ENCODE measurements at places on chromosomes 11 and 22. TPM values are rescaled to one million over a fixed set of nuclear protein-coding genes. Genes with fewer than 3 reads are reported as not detected.

The OR8A1 gene
- not detected for total RNA-seq

The KIRREL3 gene
- not detected for total RNA-seq

The FGF3 gene
- not detected for total RNA-seq

The SLC22A8 gene
- not detected for total RNA-seq

The PHLDA2 gene
- 28.0 TPM for total RNA-seq

The KLHL35 gene
- total RNA-seq, result 2.5 TPM

The RASD2 gene
- not detected for total RNA-seq

The CRYBB2 gene
- total RNA-seq, result not detected

The HMGXB4 gene
- total RNA-seq, result 45.7 TPM

DNA sequence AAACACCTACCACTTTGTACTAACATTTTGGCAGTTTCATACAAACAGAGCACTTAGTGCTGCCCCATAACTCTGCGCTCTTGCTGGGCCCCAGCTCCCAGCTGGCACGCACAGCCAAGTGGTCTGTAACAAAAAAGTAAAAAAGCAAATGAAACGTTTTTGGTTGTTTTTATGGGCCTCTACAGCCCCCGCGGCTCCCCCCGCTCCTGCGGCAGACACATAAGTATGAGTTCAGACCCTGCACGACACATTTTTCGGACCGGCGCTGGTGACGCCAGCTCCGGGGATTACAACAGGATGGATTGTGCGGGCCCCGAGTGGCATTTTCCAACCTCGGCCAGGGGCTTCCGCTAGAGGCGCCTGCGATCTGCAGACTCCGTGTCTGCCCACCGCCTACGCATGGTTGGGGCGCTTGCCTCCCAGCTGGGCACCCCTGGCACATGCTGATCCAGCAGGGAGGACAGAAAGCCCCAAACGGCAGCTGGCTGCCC is 418.2 kb downstream of the SOX6 start:
- no peak overlapping the region for H3K27ac ChIP-seq
- H3K27me3 ChIP-seq, result peaks cover 2% of the 10 kb centered on the region
- H3K4me1 ChIP-seq, result no peaks in the 10 kb centered on the region

GRCh38 chr11:72446929-72447769 is 12.8 kb upstream of the CLPB start:
- H3K27me3 ChIP-seq, result peaks cover 27% of the 10 kb centered on the region
- H3K36me3 ChIP-seq, result no peaks in the 10 kb centered on the region
- H3K27ac ChIP-seq, result no peak overlapping the region
- H3K4me3 ChIP-seq, result no peak overlapping the region
- H3K4me1 ChIP-seq, result no peaks in the 10 kb centered on the region

DNA sequence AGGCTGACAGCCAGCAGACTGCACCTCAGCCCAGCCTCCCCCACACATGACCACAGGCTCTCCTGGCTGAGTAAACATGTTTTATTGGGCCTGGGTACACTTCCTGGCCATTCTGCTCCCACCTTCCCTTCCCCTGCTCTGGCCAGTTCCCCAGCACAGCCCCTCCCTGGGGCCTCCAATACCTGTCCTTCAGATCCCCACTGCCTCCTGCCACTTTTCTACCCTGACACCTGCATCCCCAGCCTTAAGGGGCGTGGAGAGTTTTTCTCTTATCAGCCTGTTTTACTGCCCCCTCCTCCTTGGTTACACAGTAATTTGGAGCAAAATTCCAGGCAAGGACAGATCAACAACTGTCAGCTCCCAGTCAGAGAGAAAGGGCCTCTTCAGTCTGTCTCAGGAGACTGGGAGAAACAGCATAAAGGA is at the start of gene ISX:
Gene ISX (plus strand): TSS at position 363 of the 423 bp plus-strand sequence. CDS start 930 bp downstream, outside the sequence.
- no peaks in the 10 kb centered on the region for H3K36me3 ChIP-seq
- peaks cover 8% of the 10 kb centered on the region for H3K4me1 ChIP-seq
- peaks cover 3% of the 10 kb centered on the region for H3K27me3 ChIP-seq
- no peak within 1 kb of the TSS for H3K4me3 ChIP-seq
- DNase-seq, result no peak

GRCh38 chr11:22084564-22084963 is 108.3 kb upstream of the ANO5 start:
- no peaks in the 10 kb centered on the region for H3K36me3 ChIP-seq
- no peak for DNase-seq
- H3K27ac ChIP-seq, result no peak overlapping the region
- H3K27me3 ChIP-seq, result no peaks in the 10 kb centered on the region

DNA sequence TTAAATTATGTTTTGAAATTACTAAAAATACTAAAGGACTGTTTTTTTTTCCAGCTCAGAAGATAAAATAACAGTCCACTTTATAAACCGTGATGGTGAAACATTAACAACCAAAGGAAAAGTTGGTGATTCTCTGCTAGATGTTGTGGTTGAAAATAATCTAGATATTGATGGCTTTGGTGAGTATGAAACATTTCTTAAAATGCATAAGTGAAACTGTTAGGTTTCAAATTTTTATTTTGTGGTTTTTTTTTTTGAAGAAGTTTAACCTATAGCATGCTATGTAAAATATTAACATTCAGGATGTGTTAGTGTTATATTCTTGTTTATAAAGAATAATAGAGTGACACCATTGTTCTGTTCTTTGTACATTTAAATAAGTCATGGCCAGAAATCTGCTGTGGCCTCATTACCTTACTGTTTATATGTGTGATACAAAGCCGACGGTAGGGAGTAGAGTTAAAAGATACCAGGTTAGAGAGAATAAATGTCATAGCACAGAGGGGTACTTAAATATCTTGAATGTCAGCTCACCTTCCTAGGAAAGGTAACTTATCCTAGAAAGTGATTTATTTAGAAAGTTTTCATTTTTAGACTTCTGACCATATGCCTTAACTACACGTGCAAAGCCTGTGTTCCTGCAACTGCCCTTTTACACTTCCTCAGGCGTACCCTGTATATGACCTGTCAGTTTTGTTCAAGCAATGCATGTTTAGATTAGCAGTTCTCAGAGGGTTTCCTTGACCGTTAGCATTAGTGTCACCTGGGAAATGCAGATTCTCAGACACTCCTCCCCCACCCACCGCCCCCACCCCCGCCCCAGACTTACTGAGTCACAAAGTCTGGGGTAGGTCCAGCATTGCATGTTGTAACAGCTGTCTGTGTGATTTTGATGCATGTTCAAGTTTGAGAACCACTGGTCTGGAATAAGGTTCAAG is 6.3 kb downstream of the FDX1 start:
- peaks cover 47% of the 10 kb centered on the region for H3K4me1 ChIP-seq
- H3K27me3 ChIP-seq, result no peaks in the 10 kb centered on the region
- H3K27ac ChIP-seq, result no peak overlapping the region
- no peak for DNase-seq
- H3K36me3 ChIP-seq, result peaks cover 35% of the 10 kb centered on the region

- peaks cover 4% of the 10 kb centered on the region for H3K4me1 ChIP-seq
- H3K4me3 ChIP-seq, result no peak overlapping the region
- H3K36me3 ChIP-seq, result no peaks in the 10 kb centered on the region
- no peak for DNase-seq
- peaks cover 3% of the 10 kb centered on the region for H3K27me3 ChIP-seq
These were observed 1.5 kb downstream of the TNNT3 start for GRCh38 chr11:1920909-1921573.

- H3K27me3 ChIP-seq, result no peaks in the 10 kb centered on the region
- H3K4me3 ChIP-seq, result no peak overlapping the region
- no peak for DNase-seq
- no peaks in the 10 kb centered on the region for H3K36me3 ChIP-seq
These were observed 674.7 kb downstream of the TBC1D22A start for GRCh38 chr22:47437110-47437509.

DNA sequence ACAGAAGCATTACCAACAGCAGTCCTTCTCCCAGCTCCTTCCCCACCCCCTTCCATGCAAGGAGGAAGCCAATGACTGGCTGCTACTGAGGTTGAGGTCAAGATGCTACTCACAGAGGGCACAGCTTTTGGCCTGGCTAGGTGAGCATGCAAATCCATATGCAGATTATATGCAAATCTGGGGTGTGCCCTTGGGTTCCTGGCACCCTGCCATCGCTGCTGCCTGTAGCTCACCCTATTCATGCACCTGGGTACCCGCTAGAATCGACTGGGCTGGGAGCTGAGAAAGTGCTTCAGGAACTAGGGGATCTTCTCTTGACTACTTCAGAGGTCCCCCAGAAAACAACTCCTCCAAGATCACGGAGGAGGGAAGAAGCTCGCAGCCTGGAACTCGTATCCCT is 4.0 kb downstream of the DSCAML1 start:
- DNase-seq, result no peak
- H3K27me3 ChIP-seq, result peaks cover 35% of the 10 kb centered on the region
- H3K4me3 ChIP-seq, result no peak overlapping the region
- no peaks in the 10 kb centered on the region for H3K4me1 ChIP-seq
- H3K36me3 ChIP-seq, result no peaks in the 10 kb centered on the region
- no peak overlapping the region for H3K27ac ChIP-seq

DNA sequence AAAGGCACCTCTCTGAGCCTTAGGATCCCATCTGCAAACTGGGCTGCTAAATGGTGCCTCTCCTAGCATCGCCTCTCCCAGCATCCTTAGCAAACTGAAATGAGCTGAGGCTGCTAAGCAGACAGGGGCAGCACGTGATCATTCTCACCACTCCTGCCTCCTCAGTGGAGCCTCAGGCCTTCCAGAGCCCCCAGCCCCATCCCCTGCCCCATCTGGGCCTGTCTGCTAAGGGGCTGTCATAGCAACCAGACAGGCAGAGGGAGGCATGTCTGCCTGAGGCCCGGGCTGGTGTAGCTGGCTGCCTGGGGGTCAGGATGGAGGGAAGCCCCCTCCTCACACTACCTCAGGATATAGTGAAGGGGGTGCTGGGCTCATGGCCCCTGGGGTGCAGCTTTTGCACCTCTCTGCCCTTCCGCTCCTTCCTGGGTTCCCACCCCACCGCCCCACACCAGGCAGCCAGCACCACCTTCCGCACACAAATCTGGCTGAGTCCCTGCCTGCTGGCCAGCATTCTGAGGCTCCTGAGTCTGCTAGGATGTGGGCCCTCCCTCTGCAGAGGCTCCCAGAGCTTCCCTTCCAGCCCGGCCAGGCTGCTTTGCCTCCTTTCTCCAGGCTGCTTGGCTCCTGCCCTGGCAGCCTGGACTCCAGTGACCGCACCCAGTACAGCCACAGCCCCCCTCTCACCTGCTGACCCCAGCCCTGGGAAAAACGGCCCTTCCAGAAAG is 47.5 kb upstream of the TTLL12 start:
- DNase-seq, result no peak
- peaks cover 13% of the 10 kb centered on the region for H3K27me3 ChIP-seq
- no peaks in the 10 kb centered on the region for H3K36me3 ChIP-seq
- H3K4me1 ChIP-seq, result peaks cover 6% of the 10 kb centered on the region
- no peak overlapping the region for H3K4me3 ChIP-seq

DNA sequence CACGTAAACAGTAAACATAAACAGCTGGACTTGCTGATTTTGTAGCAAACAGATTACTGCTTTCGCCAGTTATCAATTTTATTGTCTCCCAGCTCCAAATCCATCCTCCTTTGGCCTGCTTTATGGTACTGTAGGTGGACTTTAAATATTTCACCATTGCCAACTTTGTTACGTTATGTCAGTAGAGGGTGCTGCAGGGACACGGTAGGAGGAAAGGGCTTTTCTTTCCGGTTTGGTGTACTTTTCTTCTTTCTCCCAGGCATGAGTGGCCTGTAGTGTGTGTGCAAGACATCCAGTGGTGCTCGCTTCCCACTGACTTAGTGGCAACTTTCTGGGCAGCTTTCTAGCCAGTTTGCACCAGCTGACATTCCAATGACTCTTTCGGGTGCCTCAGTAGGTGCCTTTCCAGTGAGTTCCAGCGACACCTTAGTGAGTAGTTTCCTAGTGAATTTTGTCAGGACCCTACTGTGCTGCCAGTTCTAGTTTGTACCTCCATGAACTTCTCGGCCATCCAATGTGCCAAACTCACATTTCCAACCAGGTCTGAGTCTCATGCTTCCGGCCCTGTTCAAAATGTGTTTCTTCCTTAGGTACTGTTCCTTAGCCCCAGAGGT is 267.6 kb upstream of the TENM4 start:
- no peaks in the 10 kb centered on the region for H3K36me3 ChIP-seq
- no peak overlapping the region for H3K4me3 ChIP-seq
- no peaks in the 10 kb centered on the region for H3K4me1 ChIP-seq
- no peak for DNase-seq

DNA sequence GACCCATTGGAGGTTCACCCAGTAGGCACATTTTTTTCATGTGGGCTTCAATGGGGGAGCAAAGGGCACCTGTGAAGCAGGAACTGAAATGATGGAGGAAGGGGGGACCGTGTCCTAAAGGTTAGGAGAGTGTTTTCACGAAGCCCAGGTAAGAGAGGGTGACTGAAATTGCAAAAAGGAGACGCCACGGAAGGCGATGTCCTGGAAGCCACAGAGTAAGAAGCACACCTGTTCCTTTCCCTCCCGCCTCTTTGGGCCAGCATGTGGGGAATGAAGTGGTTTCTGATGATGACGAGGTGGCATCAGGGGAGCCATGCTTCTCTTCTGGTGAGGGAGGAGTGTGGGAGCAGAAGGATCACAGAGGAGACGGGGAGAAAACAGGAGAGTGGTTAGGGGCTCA is 37.0 kb upstream of the MICAL2 start:
- no peak overlapping the region for H3K27ac ChIP-seq
- DNase-seq, result no peak
- no peaks in the 10 kb centered on the region for H3K36me3 ChIP-seq
- peaks cover 6% of the 10 kb centered on the region for H3K27me3 ChIP-seq

DNA sequence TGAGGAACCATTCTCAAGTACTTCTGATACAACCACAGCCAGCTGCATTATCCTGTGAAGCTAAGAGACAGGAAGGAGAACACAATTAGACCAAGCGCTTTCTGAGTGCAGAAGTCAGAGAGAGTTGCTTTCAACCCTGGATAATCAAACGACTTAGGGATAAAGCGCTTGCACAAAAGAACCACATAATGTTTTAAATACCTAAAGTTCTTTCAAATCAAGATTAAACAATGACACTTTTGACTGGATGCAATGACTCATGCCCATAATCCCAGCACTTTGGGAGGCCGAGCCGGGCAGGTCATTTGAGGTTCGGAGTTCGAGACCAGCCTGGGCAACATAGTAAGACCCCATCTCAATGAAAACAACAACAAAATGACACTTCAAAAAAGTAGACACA is 145.1 kb downstream of the SWAP70 start:
- H3K4me1 ChIP-seq, result no peaks in the 10 kb centered on the region
- no peaks in the 10 kb centered on the region for H3K27me3 ChIP-seq
- no peak for DNase-seq
- H3K4me3 ChIP-seq, result no peak overlapping the region
- H3K27ac ChIP-seq, result no peak overlapping the region

DNA sequence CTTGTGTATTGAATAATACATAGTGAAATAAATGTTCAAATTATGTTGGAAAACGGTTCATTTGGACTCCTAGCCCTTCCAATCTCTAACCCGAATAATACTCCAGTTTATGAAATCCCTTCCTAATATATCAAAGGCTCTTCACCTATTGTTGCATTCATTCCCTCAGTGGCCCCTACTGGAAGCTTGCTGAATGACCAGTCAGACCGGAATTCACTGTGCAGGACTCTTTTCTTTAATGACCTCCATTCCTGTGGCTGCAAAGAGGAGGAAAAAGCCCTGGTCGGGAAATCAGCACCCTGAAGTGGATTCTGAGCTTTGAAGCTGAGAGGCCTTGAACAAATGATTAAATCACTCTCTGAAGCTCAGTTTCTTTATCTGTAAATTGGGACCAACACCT is 19.1 kb upstream of the RCN1 start:
- no peak for DNase-seq
- no peak overlapping the region for H3K4me3 ChIP-seq
- no peak overlapping the region for H3K27ac ChIP-seq
- peaks cover 12% of the 10 kb centered on the region for H3K27me3 ChIP-seq
- no peaks in the 10 kb centered on the region for H3K36me3 ChIP-seq

Measured in activated T-helper 1 cell treated with anti-CD3 and anti-CD28 coated beads, Interleukin-12 subunit alpha, Interleukin-12 subunit beta, Interleukin-2, Interleukin-4 antibody, amounts not matched to agents 30 ng/mL and 10 ng/mL and 1 ng/mL, durations not matched to agents 14 hours and 24 hours and 36 hours (primary cell).